ENCODE measurements at places on chromosomes 16 and 17. TPM values are rescaled to one million over a fixed set of nuclear protein-coding genes. Genes with fewer than 3 reads are reported as not detected.

Gene OTOP2
- not detected for total RNA-seq

Gene GGT6
- total RNA-seq = not detected

Gene PTRH2
- total RNA-seq = 14.4 TPM

Gene APOBR
- 25.7 TPM for total RNA-seq

Data from spleen (tissue), 13 donors.